ENCODE measurements at places on chromosomes 2 and 18. TPM values are rescaled to one million over a fixed set of nuclear protein-coding genes. Genes with fewer than 3 reads are reported as not detected.

OSR1 gene
- total RNA-seq: 95.0 TPM

AGXT gene
- not detected for total RNA-seq

GATA6 gene
- total RNA-seq: 0.12 TPM

TANC1 gene
- total RNA-seq: 40.4 TPM

POLR1B gene
- 19.6 TPM for total RNA-seq

DOCK10 gene
- 82.3 TPM for total RNA-seq

FSHR gene
- total RNA-seq: not detected

Measured in hair follicle dermal papilla cell (primary cell).